ENCODE measurements at places on chromosomes 2 and 18.

GRCh38 chr2:241859017-241859435 lies 332 bp upstream of the PDCD1 start:
- DNase-seq, result no peak

DNA sequence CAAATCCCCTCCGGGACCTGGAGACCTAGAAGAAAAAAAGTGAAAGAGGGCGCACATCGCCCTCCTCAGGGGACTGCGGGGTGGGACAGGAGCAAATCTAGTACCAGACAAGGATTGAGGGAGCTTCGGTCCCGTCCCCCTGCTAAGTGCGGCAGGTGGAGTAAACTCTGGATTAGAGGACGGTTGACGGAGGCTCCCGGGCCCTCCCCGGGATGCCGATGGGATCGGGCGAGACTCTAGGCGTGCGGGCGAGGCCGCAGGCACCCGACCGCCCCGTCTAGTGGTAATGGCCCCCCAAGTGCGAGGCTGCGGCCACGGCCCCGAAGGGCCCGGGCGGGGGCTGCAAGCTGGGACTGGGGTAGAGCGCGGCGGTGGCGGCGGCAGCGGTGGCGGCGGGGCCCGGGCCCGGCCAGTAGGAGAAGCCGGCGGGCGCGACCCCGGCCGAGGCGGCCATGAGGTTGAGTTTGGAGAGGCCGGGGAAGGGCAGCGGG lies 3.5 kb downstream of the FEV start:
- DNase-seq, result no peak

- no peak for DNase-seq
Measured at GRCh38 chr2:44680424-44680971, 261.0 kb upstream of the SIX3 start.

GRCh38 chr2:145413261-145414030 lies 893.5 kb upstream of the ZEB2 start:
- DNase-seq, result no peak

DNA sequence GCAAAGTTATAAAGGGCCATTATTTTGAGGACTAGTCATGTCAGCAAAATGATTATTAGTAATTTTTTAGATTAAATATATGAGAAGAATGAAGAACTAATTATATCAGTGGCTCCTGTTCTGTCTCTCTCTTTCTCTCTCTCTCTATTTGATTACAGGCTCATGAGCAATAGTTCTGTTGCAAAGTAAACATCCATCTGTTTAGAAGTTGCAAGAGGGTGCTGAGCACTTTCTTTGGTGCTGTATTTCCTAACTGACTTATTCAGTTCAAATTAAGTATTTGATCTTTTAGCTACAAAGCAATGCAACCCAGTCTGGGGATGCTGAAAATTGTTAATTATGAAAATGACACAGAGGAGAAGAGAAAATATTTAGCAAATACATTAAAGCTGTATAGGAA lies 408.1 kb upstream of the UBE2E3 start:
- DNase-seq, result no peak

- DNase-seq, result no peak
Measured at GRCh38 chr2:32278478-32278853, 762 bp downstream of the YIPF4 start.

- no peak for DNase-seq
Measured at GRCh38 chr2:52342458-52342857, 1310.5 kb upstream of the NRXN1 start.

DNA sequence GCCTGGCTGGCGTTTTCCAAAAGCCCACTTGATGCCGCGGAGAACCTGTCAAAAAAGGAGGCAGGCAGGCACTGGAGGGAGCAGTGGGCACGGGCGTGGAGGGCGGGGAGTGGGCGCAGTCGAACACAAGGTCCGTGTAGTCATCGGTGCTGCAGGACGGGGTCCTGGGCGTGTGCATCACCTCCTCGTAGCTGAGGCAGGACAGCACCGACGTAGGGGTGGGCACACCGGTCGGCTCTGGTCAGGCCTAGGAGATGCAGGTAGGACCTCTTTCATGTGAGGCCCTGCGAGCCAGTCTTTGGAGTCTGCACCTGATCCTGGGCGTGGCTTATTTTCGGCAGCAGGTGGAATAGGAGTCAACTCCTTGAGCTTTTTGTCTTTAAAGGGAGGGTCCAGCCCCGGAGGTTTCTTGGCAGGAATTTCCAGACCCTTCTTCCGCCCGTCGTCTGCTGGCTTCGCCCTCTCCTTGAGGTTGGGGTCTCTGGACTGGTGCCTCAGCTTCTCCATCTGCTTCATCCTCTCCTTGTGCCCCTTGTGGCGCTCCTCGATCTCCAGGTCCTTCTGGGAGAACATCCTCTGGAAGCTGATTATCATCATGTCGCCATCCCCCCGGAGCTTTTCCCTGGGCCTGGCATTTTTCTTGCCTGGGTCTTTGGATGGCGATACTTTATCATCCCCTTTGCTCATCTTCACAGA lies 892.5 kb upstream of the LRRTM1 start:
- DNase-seq, result no peak

DNA sequence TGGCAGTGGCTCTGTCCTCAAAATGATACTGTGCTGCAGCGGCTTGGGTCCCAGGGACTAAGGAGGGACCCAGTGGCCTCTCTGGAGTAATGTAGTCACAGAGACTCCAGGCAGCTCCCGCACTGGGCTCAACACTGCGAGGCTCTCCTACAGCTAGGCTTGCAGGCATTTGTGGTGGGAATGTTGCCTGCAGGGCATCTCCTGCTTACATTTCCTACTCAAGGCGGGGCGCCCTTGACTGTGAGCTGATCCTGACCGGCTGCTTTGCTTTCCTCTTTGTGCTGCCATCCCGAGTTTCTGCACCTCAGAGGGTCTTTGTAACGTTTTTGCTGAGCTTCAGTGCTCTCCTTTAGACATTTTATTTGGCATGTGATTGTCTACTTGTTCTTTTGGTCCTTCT lies 177.4 kb upstream of the FN1 start:
- DNase-seq, result no peak

GRCh38 chr2:48424866-48425265 lies 105.1 kb upstream of the STON1 start:
- no peak for DNase-seq

- DNase-seq, result no peak
Measured at GRCh38 chr2:173053043-173053699, 22.5 kb upstream of the MAP3K20 start.

DNA sequence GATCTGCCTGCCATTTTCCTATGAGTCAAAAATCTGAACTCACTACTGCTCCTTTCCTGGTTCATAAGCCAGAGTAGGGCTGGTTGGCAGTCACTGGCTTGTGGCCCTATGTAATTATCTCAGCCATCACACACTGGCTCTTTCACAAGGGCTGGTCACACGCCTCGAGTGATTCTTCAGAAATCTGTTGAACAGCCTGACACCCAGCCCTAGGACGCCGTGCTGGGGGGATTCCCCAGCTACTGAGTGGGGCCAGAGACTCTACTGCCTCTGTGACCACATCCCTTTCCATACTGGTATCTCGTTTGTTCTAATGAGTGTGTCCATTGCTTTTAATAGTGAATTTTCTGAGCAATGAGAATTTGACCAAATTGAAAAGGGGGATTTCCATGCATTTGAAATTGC lies 45.8 kb upstream of the RBM44 start:
- DNase-seq, result no peak

DNA sequence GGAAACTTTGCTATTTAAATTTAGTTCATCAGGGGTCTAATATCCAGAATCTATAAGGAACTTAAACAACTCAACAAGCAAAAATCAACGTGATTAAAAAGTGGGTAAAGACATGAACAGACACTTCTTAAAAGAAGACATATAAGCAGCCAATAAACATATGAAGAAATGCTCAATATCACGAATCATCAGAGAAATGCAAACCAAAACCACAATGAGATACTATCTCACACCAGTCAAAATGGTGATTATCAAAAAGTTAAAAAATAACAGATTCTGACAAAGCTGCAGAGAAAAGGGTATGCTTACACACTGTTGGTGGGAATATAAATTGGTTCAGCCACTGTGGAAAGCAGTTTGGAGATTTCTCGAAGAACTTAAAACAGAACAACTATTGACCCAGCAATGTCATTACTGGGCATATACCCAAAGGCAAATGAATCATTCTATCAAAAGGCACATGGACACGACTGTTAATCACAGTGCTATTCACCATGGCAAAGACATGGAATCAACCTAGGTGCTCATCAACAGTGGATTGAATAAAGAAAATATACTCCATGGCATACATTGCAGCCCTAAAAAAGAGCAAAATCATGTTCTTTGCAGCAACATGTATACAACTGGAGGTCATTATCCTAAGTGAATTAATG lies 189.9 kb downstream of the SLC4A10 start:
- no peak for DNase-seq

GRCh38 chr2:231276987-231277386 lies 78.6 kb downstream of the ARMC9 start:
- no peak for DNase-seq

GRCh38 chr18:46416706-46417638 lies 240.0 kb downstream of the LOXHD1 start:
- no peak for DNase-seq

- no peak for DNase-seq
Measured at GRCh38 chr18:5107988-5108387, 89.1 kb downstream of the AKAIN1 start.

GRCh38 chr2:120204417-120204816 lies 18.8 kb downstream of the TMEM185B start:
- no peak for DNase-seq

- no peak for DNase-seq
Measured at GRCh38 chr18:48548921-48549320, 10.1 kb downstream of the CTIF start.

DNA sequence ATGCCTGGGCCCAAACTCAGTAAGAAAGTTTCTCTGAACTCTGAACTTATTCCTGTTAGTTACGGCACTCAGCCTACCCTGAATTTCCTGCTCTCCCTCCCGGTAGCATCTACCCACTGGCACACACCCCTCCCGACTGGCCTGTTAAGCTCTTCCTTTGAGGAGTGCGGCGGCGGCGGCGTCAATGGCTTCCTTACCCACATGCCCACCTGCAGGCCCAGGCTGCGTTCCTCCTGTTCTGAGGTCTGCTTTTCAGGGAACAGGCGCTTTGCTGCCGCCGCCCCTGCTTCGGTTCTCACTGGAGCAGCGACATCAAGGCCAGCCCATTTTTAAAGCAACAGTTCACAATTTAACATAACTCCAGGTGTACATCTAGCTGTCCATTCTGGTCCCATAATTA lies 432.4 kb downstream of the DCDC2C start:
- no peak for DNase-seq

DNA sequence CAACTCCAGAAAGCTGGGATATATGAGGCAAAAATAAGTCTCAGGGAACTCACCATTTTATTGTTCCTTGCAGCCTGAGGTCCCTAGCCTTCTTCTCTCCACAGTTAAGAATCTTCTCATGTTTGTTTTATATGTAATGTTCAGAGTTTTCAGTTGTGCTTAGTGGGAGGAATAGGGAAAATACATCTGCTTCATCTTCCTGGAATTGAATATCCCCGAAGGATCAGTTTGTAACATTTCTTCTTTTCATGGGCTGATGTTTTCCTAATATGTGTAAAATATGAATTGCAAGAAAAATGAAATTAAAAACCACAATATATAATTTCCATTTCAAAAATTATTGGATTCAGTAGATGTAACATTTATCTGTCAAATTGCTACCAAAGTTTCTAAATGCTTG lies 8.0 kb downstream of the GALNT1 start:
- DNase-seq, result no peak

- no peak for DNase-seq
Measured at GRCh38 chr2:31401580-31401979, 13.0 kb downstream of the XDH start.

DNA sequence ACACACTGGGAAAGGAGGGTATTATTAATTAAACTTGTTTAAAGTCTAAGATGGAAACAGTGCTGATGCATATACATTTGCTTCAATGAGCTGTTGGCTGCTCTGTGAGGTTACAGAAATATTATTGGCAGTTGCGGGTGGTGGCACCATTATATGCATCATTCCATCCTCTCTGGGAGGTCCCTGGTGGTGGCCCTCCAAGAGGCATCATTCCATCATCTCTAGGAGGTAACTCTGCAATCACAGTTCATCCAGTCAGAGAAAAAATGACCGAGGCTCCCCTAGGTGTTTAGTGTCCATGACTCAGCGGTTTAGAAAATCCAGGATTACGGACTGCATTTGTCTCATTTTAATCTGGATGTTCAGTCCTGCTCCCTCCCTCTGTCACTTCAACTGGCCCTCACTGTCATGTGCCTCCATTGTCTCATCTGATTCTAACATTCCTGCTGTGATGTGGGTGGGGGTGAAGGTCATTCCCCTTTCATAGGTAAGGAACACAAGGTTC lies 15.4 kb downstream of the AFF3 start:
- DNase-seq, result no peak

DNA sequence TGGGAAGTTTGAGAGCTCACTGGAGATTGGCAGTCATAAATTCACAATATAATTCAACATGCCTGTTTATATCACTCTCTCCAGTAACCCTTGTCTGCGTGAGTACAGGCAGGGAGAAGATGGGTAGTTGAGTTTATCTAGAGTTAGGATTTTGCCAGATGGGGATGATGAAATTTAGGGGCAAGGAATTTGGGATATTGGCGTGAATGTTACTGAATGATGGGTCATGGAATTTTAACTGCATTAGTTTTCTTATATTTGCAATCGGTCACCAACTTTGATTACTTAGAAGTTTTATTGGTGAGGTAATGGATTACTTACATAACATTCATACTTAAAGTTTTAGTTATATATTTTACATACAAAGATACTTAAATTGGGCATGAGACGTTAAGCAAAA lies 35.1 kb downstream of the SANBR start:
- DNase-seq, result no peak

DNA sequence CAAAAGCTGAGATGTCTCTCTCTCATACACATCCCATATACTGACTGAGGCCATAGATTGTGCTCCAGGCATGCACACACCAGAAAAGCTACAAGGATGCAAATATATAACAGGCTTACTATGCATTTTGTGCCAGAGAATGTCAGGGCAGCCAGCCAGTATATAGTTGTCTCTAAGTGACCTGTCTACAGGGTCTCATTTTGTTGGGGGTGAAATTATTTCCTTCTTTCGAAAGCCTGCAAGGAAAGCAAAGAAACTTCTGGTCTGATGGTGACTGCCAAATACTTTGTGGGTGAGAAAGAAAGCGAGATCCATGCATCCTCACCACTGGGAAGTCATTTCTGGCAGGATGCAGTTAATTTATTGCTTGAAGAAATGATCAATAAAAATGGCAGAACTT lies 70.2 kb downstream of the CDCA7 start:
- no peak for DNase-seq

DNA sequence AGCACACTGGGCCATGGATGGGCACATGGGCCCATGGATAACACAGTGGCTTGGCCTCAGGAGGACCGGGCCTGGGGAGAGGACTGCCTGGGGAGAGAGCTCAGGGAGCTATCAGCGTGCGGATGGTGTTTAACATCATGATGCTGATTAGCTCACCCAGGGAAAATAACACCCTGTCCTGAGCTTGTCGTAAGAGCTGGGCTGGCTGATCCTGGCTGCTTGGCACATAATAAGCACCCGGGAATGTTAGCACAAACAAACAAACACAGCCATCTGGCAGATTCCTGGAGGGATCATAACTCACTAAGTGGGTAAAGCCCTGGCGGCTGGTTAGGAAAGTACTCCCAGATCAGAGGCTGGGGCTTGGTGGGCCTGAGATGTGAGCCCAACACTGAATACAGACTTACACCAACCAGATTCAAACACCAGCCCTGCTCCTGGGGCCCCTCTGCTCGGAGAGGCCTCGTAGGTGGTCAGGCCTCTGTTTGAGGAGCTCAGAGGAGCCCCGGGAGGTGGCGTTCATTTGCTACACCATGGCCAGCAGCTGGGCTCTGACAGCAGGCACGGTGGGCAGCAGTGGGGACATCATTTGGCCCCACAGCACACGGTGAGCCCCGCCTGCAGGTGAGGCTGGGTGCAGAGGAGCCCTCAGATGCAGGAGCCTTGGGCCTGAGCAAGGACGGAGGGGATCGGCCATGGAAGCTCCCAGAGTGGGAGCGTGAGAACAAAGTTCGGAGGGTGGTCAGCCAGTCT lies 193.4 kb upstream of the HDAC4 start:
- DNase-seq, result no peak
